HAP-1 (cell line): ENCODE measurements at places on chromosomes 7 and 10.
A peak's percentile ranks its signal among the peaks of the same experiment; 100 is the strongest.

GRCh38 chr10:104527013-104527412 lies 114.1 kb upstream of the SORCS3 start:
- DNase-seq = no peak

GRCh38 chr10:121340271-121340831 lies 257.9 kb downstream of the FGFR2 start:
- peak; percentile 55 for DNase-seq

- no peak for DNase-seq
Measured at GRCh38 chr7:6419310-6419773, 28.4 kb downstream of the DAGLB start.

GRCh38 chr7:49513911-49514310 lies 259.5 kb upstream of the VWC2 start:
- no peak for DNase-seq

- DNase-seq = no peak
Measured at GRCh38 chr7:756928-757560, 30.0 kb upstream of the PRKAR1B start.
